GM04503 (cell line): ENCODE measurements at places on chromosomes 2 and 18.

GRCh38 chr2:66461664-66462500 is 27.0 kb downstream of the MEIS1 start:
- no peak for DNase-seq

DNA sequence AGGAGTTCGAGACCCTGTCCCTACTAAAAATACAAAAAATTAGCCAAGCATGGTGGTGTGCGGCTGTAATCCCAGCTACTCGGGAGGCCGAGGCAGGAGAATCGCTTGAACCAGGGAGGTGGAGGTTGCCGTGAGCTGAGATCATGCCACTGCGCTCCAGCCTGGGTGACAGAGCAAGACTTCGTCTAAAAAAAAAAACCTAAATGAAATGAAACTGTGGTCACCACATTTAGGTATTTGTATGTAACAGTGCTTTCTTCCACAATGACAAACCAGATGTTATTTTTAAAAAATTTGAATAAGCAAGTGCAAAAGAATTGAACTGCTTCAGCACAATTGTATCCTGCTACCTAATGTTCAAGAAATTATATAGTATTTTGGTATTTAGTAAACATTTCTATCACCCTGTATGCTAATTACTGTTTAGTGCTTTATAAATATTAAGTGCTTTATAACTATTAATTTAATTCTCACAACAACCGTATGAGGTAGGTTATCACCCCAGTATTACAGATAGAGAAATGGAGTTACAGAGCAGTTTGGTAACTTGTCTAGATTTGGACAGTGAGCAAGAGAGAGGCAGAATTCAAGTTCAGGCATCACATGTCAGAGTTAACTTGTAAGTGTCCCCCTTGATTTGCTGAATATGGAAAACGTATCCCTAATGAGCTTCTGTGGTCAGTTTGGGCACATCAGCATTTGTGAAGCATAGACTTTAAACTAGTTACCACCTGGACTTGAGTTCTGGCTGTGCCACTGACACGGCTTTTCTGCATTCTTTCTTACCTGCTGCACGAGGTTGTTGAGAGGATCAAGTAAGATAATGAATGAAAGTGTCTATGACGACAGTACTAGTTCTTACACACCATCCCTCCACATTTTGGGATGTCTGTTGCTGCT is 14.4 kb downstream of the PHLPP1 start:
- no peak for DNase-seq

- DNase-seq: no peak
These were observed 242.5 kb upstream of the SMAD7 start for GRCh38 chr18:49193252-49193651.

GRCh38 chr2:151552287-151552686 is 142.6 kb downstream of the RIF1 start:
- no peak for DNase-seq

GRCh38 chr2:216109962-216110614 is 940 bp downstream of the XRCC5 start:
- DNase-seq: no peak

DNA sequence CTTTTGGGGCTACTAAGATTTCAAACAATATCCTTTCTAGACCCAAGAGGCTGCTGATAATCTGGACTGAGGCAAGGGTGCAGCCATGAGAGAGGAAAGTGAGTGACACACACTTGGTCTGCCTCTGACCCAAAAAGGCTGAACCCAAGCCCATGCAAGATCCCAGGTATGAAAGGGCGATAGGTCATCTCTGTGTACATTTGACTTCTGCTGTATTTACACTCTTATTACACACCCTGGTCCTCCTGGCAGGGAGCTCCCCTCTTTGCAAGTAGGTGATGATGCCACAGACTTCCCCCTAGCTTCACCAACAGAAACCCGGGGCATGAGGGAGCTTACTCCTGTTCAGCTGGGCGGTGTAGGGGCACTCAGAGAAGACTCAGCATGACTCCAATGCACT is 61.8 kb upstream of the ACAA2 start:
- no peak for DNase-seq

DNA sequence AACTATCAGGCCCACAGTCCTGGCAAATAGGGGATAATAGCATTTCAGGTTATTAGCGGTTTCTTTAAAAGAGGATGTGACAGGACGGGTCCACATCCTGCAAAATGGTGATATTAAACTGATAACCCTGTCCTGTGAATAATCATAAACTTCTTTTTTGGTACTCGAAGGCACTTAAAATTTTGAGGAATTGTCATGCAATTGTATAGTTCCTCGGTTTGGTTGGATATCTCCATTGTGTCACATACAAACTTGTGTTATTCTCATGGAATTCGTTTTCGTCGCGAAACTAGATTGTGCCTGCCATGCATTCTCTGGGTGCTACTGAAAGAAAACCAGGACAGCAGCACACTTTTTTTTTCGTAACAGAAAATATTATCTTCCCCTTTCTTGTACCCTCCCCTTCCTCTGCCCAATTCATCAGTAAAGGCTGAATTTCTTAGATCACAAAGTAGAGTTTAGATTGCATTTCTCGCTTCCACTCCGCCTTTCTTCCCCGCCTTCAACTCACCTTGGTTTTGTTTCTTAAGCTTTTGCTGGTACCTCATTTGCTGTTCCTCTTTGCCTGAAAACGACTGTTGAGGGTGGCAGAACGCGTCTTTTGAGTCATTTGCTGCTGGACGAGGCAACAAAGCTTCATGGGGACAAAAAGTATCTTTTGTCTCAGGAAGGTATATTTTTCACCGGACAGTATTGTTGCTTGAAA is 1.3 kb downstream of the CERS6 start:
- peak; percentile 5 for DNase-seq

DNA sequence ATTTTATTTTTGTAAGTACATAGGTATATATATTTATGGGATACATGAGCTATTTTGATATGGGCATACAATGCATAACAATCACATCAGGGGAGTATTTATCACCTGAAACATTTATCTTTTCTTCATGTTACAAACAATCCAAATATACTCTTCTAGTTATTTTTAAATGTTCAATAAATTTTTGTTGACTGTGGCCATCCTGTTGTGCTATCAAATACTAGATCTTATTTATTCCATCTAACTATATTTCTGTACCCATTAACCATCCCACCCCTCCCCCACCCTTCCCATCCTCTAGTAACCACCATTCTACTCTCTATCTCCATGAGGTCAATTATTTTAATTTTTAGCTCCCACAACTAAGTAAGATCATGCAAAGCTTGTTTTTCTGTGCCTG is 157.0 kb downstream of the CD226 start:
- DNase-seq: no peak

DNA sequence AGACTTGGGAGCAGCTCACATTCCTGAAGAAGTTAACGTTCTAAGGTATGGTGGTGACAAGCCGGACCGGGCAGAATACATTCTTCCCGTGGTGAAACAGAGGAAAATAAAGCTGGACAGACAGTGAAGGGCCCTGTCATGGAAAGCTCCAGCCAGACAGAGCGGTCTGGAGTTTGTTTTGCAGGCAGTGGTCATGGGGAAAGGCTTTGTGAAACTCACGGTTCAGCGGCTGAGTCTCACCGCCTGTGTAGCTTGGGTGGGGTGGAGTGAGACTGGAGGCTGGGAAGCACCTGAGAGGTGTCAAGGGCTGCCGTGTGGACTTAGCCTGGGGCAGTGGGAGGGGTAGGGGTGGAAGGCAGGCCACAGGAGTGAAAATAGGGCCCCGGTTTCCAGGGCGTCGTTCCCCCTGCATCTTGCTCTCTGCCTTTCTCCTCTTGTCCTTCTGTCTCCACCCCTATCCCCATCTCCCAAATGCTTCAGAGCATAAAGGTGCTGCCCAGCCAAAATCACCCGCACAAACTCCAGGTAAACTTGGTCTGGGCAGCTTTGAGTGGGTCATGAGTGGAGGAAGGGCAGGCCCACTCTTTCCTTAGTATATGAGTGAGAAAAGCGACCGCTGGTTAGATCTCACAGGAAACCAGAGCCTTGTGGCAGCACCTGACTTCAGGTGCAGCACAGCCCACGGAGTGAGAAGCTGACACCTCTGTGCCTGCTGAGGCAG is 11.4 kb upstream of the SLC20A1 start:
- DNase-seq: no peak

GRCh38 chr2:109635426-109636304 is 21.5 kb downstream of the SOWAHC start:
- no peak for DNase-seq

DNA sequence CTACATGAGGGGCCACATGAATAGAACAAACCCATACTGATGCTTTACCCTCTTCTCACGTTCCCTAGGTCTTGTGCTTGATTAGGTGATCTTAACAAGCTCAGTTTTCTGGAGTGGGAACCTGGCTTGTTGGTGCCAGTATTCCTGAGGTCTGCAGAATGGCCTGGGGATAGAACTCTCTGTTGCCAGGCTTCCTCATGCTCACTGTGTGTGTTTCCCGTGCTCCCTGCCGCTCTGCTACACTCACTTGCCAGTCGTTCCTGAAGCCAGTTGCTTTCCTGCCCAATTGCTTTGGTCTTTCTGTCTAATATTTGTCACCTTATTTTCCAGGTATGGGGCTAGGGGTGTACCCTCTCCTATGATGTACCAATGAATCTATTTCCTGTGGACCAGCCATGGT is 2111.5 kb upstream of the PIK3C3 start:
- no peak for DNase-seq

- DNase-seq: no peak
These were observed 58.8 kb downstream of the DGKD start for GRCh38 chr2:233413046-233413445.

DNA sequence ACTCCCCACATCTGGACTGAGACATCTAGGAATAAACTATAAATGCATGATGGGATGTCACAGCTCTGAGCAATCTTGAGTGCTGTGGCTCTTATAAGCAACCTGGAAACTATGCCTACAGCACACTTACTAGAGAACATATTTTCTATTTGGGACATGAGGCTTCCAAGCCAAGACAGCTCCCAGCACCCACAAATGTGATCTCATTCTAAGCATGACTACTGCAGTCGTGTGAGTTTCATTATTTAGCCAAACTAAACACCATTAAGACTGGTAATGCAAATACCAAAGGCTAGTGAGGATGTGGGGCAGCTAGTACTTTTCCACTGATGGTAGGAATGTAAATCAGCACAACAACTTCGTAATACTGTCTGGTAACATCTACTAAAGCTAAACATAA is 72.5 kb downstream of the RTTN start:
- peak; percentile 93 for DNase-seq

GRCh38 chr2:219521066-219521880 is 7.0 kb downstream of the ASIC4 start:
- no peak for DNase-seq
